ENCODE measurements at places on chromosomes 5 and 9.

DNA sequence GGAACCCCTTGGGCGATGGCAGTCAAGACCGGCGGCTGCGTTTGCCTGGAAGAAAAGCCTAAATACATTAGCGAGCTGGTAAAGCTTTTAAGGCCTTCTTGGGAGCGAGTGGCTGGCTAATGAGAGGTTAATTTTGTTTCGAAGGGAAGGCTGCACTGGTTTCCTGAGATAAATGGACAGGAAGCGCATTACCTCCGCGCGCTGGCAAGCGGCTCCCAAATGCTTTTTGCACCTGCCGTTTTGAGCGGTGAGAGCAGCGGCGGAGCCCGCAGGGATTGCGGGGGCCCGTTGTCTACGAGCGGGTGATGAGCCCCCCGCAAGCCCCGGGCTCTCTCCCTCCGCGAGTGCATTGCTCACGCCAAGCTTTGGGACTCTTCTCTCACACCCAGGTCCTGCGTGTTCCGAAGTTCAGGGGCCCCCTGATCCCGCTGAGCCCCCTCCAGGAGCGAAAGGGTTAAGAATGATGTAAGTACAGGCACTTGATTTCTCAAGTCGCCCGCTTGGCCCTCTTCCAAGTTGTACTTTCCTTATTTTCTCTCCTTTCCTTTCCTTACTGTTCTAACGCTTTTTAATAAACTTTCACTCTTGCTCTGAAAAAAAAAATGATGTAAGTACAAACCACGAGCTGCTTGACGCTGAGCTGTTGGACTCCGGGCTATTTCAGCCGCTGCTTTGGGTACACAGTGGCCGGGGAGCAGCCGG, 3.1 kb upstream of the RGMB start:
- peak; percentile 44 for DNase-seq

DNA sequence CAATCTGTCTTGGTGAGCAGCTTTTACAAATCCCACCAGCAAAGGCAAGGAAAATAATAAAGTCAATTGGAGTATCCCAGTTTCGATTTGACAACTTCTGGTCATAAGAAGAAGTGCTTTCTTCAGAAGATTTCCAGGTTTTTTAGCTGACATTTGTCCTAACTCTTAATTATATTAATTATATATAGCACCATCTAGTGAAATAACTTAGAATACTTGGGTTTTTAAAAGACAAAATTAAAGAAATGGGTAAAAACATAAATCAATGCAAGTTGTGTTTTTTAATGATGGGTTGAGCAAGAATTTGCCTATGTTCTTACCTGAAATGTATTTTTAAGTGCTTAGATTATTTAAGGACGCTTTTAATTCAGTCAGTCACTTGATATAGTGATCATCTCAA, 421.8 kb downstream of the ACTL7B start:
- no peak for DNase-seq

GRCh38 chr5:181221105-181221791, 1.8 kb upstream of the TRIM41 start:
- DNase-seq = no peak

DNA sequence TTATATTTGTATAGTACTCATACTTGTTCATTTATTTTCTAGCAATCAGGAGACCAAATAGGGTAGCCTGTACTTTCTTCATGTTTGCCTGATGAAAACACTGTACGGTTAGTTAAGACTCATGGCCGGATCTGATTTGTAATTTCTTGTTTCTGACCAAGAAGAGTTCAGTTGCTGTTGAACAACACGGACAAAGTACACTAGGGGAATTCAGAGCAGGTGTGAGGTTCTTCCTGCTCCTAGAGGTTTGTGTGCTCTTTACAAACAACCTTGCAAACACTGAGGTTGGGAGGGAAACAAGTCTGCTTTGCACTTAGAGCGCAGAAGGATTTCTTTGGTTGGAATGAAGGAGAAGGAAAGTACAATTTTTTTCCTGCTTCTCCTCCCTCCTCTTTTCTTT, 69.7 kb downstream of the TRIO start:
- no peak for DNase-seq

DNA sequence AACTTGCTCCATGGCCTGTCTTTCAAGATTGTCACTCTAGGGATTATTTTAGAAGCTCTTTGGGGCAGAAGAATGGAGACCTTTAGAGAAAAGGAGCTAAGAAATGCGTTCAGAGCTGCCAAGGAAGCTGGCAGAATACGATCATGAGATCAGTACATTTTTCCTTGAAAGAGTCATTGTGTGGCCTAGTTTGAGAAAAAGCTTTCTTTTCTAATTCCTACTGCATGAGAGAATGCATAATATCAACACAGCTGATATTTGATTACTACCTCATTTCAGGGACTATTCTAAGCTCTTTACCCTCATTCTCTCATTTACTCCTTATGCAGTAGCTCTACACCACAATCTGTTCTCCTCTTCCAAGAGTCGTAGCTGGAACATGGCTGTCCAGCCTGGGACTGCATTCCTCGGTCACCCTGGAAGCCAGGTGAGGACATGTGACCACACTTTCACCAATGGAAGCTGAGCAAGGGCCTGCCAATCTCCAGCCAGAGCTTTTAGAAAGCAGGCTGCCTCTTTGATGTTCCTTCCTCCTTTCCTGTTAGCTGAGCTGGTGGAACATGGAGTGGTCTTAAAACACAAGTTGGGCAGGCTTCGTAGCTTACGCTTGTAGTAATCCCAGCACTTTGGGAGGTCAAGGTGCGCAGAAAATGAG, 99.3 kb upstream of the LHFPL2 start:
- no peak for DNase-seq

GRCh38 chr9:117030254-117030768, 343.2 kb downstream of the TRIM32 start:
- no peak for DNase-seq

DNA sequence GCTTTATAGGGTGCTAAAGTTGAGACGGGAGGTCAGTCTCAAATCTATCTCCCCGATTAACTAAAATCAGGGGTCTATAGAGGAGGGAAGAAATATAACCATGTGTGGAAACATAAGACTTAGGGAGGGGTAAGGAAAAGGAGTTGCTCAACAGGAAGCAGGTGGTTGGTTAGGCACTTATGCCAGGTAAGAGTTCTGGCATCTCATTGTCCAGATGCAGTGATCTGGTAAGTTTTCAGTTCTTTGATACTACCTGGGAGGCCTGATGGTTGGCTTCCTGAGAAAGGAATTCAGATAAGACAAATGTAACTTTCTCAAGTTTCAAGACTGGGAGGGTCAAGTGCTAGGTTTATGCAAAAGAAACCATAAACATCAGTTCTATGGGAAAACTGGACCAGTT, 47.7 kb downstream of the CERT1 start:
- no peak for DNase-seq

GRCh38 chr5:19920761-19921160, 67.2 kb downstream of the CDH18 start:
- no peak for DNase-seq

DNA sequence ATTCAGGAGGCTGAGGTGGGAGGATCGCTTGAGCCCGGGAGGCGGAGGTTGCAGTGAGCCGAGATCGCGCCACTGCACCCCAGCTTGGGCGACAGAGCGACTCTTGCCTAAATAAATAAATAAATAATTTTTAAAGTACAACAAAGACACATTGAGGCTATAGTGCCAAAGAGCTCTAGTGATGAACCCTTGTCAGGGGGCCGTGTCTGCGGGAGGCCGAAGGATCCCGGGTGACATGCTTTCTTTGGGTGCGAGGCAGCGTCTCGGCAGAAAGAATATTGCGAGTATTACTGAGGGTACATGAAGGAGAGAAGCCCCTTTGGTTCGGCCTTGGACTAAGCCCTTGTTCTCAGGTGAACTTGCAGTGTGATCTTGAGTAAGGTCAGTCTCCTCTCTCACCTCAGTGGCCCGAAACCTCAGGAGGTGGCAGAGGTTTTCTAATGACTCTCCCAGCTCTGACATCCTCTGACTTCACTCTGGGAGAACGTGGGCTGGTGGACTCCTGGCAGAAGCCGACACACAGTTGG, 397 bp upstream of the RECK start:
- DNase-seq = no peak

GRCh38 chr9:133535306-133535877, 888 bp downstream of the ADAMTSL2 start:
- no peak for DNase-seq

- no peak for DNase-seq
These were observed 562.3 kb upstream of the C9orf72 start for GRCh38 chr9:28135549-28135948.

DNA sequence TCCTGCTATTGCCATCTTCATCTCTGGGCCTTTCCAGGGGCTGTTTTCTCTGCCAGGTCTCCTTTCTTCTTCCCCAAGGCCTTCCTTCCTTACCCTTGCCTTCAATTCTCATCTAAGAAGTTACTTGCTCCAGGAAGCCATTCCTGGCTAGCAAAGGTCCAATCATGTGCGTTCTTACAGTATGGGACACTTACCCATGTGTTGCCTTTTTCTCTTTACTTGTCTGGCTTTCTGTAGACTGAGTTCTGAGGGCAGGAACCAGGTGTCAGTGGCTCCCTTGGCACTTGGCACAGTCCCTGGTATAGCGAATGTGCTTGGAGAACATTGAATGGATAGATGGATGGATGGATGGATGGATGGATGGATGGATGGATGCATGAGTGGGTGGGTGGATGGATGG, 10.2 kb downstream of the FOXI1 start:
- no peak for DNase-seq

- no peak for DNase-seq
These were observed 8.2 kb downstream of the SOWAHA start for GRCh38 chr5:132821350-132821749.

GRCh38 chr5:4246447-4246846, 650.8 kb downstream of the IRX1 start:
- no peak for DNase-seq

DNA sequence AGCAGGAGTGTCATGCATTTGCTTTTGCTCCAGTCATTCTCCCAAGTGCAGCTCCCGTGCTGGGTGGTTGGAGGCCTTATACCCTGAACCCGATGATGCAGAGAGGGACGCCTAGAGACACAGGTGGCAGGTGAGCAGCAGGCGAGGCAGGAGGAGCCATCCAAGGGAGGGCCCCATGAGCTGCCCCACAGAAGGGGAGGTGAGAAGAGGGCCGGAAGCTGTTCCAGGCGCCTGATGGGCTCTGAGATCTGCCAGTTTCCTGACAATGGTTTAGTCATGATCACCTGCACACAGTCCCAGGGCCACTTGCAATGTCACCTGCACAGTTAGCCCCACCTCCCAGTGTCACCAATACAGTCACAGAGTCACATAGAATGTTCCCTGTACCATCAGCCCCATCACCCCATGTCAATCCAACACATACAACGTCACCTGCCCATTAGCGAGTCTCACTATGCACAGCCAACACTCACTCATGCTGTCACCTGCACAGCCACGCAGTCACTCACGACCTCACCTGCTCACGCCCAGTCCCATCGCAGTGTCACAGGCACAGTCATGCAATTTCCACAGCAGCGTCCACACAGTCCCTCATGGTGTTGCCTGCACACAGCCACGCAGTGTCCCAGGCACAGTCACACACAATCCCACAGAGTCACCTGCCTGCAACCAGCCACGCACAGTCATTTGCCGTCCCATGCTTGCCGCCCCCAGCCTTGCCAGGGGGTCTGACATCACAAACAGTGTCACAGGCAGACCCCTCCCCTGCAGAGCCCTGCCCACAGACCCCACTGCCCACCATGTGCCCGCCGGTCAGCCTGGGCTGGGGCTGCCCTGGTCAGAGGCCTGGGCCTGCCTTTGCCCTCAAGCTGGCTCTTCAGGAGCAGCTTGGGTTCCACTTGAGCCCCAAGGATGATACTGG, 113.4 kb downstream of the LHX2 start:
- DNase-seq = no peak

DNA sequence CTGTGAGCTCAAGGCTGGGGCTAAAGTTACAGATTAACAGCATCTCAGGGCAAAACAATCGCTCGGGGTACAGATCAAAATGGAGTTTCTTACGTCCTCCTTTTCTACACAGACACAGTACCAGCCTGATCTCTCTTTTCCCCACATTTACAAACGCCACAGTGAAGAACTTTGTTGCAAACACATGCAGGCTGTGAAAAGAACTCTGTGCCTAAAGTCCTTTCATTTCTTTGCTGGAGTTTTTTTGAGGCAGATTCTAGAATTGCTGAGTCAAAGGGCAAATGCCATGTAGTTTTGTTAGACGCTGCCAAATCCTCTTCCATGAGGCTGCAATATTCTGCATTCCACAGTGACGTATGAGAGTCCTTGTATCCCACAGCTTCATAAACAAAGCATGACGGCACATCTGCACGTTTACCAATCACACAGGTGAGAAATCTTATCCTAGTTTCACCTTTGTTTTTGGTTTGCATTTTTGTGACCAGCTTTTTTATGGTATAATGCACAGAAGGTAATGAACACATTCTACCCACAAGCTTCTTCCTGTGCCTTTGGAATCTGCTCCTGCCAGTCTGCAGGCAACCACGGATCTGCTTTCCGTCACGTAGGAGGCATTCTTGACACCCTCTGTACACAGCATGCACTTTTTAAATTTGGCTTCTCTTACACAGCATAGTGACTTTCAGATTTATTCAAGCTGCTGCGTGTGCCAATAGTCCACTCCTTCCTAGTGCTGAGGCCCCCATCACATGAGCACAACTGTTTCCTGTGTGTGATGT, 44.6 kb upstream of the LPCAT1 start:
- peak; percentile 82 for DNase-seq

DNA sequence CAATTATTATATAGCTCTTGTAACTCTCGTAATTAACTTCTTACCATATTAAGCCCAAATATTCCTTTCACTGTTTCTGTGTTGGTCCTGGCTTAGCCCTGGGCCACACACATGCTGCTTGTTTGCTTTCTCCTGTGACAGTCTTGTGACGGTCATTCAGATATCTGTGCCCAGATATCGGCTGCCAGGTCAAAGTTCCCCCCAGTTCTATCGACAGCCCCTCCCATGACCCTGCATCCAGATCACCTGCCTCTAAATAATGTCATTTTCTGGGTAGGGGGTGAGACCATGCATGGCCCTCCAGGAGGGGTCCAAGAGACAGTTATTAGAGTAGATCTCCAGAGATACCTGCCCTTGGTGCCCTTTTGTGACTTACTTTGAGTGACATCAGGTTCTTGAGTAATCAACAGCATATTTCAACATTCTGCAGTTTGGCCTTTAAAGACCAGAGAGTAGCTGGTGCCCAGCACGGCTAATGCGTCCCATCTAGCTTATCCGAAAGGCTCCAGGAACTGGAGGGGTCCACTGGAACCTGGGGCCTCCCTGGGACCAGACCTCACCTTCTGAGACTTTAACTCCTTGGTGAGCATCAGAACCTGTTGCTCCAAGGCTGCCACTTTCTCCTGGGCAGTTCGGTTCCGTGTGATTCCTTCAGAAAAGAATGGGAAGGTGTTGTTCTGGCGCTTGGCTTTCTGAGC, 26.9 kb downstream of the TBC1D2 start:
- DNase-seq = no peak

GRCh38 chr5:18179579-18179978, 545.3 kb downstream of the TAF11L14 start:
- DNase-seq = no peak

Measured in A172 (cell line).